Midbrain (tissue), 1 donor: ENCODE measurements at places on chromosomes 16 and 17.
A peak's percentile ranks its signal among the peaks of the same experiment; 100 is the strongest.

- peak; percentile 83 for DNase-seq
These were observed 2.0 kb downstream of the ROGDI start for GRCh38 chr16:4800290-4801041.

DNA sequence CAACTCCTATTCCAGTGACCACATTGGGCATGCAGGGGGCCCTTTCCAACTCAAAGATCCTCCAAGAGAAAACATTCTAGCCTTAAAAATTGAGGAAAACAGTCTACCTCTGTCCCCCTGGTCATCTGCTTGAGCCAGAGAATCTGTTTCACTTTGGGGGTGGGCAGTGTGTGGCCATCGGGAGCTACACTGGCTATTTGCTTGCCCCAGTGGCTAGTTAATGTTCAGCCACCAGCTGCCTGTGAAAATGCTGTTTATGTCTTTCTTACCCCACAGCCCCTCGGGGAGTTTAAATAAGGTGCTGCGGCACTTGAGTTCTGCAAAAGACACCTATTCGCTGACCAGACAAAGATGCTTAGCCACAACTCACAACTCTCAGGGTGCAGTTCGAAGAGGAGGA is 43.4 kb downstream of the GNAO1 start:
- DNase-seq, result no peak

GRCh38 chr16:87619360-87620200 is 17.3 kb downstream of the JPH3 start:
- no peak for DNase-seq

DNA sequence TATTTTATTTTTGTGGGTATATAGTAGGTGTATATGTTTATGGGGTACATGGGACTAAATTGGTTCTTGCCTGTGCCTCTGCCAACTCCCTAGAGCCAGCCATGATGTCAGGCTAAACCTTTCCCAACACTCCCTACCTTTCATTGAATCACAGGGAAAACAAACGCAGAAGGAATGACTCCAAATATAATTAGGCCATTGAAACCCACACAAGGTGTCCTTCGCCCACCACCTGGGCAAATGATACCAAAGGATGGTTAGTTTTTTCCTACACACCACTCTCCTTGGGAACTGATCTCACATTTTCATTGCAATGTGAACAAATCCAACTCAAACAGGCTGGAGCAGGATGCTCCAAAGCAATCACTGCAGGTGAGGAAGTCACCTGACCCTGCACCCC is 27.5 kb downstream of the WSB1 start:
- no peak for DNase-seq

DNA sequence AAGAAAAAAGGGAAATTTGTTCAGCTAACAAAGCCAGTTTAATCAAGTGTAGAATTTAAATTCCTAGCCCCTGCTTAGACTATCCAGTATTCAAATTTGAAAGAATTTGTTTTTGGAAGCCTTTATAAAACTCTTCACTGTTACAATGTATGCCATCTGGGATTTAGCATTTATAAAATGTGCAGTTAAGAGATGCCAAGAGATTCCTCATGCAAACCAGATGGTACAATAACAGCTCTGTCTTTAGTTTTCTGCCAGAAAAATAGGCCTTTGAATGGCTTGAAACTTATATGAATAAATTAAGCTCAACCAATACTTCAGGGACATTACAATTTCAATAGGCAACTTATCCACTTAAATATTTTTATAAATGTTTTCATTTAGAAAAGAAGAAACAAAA is 6.8 kb upstream of the ANKS4B start:
- no peak for DNase-seq

DNA sequence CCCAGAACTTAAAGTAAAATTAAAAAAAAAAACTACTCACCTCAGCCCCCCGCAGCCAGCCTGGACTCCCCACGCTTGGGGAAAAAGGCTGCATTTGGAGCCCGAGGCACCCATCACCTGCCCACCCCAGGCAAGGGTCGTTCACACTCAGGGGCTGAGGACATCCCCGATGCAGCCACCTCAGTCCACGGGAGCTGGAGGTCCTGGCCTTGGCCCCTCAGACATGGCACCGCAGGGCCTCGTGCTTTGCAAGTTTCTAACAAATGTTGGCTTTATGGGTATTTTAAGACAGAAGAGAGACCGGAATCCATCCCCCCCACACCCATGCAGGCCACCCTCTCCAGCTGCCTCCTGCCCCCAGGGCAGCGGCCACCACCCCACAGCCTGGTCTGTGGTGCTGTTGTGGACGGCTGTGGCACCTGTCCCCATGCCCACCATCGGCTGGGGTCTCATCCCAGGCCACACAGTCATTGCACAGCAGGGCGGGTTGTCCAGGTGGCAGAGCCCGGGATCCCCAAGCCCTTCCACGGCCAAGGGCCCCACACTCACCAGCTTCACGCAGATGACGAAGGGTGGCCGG is 116.4 kb upstream of the ZNF750 start:
- no peak for DNase-seq

GRCh38 chr17:30220414-30220813 is 15.1 kb downstream of the SLC6A4 start:
- DNase-seq, result no peak

DNA sequence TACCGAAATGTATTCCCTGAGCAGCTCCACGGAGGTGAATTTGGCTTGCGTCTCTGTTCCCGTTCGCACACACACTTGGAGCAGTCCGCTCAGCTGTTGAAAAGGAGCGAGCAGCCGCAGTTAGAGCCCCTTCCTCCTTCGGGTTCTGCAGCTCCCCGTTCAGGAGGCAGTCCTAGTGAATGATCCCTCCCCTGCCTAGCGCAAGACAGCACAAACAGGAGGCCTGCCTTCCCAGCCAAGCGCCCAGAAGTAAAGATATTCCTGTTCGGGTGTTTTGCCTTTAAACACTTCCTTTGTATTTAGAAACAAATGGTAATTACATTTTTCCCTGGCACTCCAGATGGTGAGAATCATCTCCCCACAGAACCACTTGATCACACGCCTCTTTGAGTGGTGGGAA is 64.7 kb downstream of the ABCC12 start:
- no peak for DNase-seq

DNA sequence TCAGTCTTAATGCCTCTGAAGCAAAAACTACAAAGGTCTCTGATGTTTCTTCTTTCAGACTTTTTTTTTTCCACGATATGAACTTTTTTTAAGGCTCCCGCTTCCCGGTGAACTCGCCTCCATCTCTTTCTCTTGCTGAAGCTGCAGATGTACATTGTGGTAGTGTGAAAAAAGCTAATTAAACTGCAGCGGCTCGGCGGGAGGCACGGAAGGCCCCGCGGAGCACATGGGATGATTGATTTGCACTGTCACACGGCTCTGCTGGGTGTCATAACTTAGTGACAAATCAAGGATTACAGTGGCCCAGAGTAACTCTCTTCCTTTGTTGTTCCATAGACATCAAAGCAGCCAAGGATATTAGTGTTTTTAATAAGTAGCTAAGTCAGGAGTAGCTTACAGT is 196.3 kb downstream of the AXIN2 start:
- no peak for DNase-seq

GRCh38 chr17:30366536-30366935 is 12.2 kb upstream of the CPD start:
- no peak for DNase-seq

- DNase-seq, result peak; percentile 24
These were observed 664 bp upstream of the NKD1 start for GRCh38 chr16:50547340-50548124.

GRCh38 chr16:81455006-81455405 is 10.4 kb downstream of the CMIP start:
- no peak for DNase-seq

GRCh38 chr17:12591021-12591735 is 74.5 kb upstream of the MYOCD start:
- no peak for DNase-seq

DNA sequence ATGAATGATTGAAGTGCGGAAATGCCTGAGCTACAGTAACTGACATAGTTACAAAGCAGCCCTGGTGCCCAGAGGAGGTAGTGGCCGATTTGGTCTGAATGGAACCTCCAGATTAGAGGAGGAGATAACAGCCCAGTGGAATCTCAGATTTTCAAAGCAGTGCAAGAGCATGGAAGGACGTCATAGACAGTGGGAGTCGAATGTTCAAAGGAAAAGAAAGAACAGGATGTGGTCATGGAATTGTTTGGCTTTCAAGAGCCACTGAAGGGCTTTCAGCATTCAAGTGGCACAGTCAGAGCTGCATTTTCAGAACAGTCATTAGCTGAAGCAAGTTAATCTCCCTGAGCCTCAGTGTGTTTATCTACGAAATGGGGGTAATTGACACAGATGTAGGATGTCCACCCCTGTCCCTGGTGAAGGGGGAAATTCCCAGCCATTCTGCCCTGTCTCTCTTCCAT is 104.6 kb upstream of the CACNG3 start:
- no peak for DNase-seq

DNA sequence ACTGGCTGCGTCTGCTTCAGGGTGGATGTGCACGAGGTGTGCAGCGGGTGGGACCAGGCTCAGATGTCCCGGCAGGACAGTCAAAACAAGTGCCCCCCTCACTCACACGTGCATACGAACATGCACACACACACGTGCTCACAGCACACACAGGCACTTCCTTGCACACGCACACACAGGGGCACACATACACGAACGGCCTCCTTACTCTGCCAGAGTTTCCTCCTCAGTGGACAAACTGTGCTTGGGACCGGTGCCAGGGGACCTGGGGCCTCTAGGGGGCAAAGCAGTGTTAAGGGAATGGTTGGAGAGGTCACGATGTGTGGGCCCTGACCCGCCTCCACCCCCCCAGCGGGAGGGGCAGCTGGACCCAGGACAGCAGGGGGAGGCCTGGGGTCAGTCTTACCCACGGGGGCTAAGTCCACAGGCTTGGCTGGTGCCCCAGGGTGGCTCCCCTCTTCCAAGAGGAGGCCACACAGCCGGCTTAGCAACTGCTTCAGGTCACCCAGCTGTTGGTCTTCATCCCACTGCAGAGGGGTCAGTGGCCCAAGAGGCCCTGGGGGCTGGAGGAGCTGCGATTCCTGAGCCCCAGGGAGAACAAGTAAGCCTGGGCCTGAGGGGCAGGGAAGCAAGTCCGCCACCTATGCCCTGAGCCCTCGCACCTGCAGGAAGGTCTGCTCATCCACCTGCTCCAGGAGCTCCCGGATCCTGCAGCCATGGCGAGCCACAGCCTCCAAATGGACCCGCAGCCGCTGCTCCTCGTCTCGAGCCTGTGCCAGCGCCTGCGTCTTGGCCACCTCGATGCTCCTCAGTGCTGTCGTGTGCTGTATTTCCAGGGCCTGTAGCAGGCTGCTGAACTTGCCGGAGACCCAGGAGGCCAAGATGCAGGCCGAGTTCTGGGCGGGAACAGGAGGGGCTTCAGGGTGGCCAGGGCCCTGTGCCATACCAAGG is 4.9 kb downstream of the TRIM65 start:
- no peak for DNase-seq

GRCh38 chr16:88556294-88556988 is 13.8 kb upstream of the ZC3H18 start:
- DNase-seq, result no peak

- no peak for DNase-seq
These were observed 5.8 kb downstream of the C16orf95 start for GRCh38 chr16:87311387-87311786.

GRCh38 chr17:39667262-39667944 is 850 bp upstream of the PNMT start:
- DNase-seq, result no peak

DNA sequence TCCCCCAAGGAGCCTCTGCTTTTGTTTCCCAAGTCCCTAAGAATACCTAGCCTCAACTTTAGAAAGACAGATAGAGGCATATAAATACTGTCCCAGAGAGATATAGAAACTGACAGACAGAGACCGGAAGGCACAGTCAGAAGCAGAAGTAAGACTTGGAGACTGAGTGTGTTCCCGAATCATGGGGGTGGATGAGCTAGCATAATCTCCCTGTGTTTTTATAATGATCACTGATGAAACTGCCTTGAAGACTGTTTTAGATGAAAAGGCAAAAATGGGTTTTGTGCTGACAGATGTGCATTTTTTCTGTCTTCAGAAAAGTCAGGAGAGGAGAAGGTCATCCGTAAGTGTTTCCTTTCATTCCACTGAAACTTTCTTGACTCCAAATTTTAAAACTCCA is 8.3 kb upstream of the PSMD3 start:
- DNase-seq, result no peak

DNA sequence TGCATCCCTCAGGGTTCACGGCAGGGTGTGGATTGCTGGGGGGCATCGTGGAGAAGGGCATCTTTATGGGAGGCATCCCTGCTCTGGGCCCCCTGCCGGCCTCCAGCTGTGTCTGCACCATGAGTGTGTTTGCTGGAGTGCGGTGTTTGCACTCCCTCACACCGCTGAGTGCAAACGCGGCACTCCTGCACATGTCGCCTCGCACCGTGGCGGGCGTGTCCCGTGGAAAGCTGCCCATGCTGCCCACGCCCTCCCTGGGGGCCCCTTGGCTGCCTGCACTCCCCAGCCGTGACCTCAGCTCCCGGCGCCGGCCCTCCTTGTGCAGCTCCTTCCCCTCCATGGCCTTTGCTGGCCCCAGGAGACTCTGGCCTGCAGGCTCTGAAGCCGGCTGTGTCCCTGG is 74.6 kb upstream of the ZNF750 start:
- no peak for DNase-seq

DNA sequence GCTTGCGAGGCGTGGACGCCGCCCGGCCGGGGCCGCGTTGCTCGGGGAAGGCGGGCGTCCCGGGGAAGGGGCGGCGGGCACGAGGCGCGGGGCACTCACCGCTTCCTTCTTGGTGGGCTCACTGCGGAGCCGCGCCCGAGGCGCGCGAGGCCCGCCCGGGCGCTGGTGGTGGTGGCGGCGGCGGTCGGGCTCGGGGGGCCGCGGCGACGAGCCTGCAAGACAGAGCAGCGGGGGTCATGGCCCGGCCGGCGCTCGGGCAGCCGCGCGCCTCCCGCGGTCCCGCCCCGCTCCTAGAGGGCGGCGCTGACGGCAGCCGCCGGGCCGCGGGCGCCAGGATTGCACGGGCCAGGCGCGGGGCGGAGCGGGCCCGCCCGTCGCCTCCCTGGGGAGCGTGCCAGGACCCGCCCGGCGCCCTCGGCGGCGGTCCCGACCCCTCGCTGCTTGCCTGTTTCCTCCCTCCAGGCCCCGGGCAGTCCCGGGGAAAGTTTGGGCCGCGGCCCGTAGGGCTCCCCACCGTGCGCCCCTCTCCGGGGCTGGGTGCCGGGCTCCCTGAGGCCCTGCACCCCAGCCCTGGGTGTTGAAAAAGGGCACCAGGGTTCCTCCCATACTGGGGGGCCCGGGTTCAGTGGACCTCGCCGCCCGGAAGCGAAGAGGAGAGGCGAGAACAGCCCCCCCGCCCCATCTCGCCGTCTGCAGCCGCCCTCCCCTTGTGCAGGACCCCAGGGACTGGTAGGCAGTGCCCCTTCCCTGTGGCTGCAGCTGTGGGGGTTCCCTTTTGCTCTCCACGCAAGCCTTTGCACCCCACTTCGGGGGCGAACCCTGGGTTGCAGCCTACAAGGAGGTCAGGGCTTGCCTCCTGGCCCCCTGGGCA is at the start of gene C16orf74:
C16orf74 (minus strand) TSS at position 270 of the 871 bp plus-strand sequence. CDS start 15,879 bp downstream, outside the sequence.
- no peak for DNase-seq

DNA sequence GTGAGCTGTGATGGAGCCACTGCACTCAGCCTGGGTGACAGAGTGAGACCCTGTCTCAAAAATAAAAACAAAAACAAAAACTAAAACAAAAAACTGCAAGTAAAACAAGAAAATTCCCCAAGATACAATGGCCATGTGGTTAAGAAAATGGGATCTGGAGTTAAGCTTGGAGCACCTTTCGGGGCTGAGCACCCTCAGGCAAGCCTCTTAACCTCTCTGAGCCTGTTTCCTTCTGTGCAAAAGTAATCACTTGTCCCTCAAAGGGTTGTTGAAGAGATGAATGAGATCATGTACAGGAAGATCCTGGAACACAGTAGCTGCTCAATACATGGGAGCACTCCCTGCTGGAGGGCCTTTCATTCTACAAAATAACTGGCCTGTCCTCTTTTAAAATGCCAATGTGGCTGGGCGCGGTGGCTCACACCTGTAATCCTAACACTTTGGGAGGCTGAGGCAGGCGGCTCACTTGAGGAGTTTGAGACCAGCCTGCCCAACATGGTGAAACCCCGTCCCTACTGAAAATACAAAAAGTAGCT is 19.8 kb upstream of the KIFC3 start:
- no peak for DNase-seq
